ENCODE measurements at places on chromosomes 1 and 21.

DNA sequence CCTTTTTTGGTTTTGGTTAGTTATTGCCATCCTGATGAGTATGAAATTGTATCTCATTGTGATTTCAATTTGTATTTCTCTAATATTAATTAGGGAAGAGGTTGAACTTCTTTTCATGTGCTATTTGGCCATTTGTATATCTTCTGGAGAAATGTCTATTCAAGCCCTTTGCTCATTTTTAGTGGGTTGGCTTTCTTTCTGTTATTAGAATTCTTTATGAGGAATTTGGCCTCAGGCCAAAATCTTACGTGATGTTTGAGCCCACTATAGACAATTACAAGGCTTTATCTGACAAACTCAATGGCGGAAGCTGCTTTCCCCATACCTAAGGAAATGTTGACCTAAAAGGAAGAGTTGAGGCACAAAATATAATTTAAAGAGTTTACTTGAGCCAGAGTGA is 32.9 kb downstream of the IVNS1ABP start:
- no peak for DNase-seq

DNA sequence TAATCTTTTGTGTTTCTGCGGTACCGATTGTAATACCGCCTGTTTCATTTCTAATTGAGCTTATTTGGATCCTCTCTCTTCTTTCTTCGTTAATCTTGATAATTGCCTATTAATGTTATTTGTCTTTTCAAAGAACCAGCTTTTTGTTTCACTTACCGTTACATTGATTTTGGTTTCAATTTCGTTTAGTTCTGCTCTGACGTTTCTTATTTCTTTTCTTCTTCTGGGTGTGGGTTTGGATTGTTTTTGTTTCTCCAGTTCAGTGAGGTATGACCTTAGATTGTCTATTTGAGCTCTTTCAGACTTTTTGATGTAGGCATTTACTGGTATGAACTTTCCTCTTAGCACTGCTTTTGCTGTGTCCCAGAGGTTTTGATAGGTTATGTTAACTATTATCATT is 9.4 kb downstream of the OR2M2 start:
- no peak for DNase-seq

DNA sequence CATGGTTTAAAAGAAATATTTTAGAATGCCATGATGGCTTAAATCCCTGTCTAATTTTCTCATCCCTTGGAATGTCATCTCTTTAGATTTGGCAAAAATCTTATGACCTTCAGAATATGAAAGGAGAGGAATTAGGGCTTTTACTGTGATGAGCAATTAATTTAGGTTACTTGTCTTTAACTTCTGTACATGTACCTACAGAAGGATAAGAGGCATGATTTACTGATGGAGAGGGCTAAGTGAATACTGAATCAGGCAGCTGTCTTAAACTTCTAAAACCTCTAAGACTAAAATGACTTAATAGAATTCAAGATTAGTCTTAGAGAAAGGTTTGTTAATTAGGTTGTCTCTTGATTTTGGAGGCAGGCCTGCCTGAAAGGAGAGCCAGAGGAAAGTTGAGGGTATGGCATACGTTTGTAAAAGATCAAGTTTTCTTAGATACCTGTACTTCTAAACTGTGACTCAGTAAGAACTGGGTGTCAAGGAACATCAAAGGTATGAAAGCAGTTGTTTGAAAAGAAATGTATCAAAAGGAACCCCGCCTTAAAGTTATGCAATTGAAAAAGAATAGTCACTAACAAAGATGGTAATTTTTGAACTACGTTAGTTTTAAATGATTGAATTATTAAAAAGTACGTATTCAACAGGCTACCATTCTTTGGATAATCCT is 12.5 kb downstream of the MACO1 start:
- no peak for DNase-seq

DNA sequence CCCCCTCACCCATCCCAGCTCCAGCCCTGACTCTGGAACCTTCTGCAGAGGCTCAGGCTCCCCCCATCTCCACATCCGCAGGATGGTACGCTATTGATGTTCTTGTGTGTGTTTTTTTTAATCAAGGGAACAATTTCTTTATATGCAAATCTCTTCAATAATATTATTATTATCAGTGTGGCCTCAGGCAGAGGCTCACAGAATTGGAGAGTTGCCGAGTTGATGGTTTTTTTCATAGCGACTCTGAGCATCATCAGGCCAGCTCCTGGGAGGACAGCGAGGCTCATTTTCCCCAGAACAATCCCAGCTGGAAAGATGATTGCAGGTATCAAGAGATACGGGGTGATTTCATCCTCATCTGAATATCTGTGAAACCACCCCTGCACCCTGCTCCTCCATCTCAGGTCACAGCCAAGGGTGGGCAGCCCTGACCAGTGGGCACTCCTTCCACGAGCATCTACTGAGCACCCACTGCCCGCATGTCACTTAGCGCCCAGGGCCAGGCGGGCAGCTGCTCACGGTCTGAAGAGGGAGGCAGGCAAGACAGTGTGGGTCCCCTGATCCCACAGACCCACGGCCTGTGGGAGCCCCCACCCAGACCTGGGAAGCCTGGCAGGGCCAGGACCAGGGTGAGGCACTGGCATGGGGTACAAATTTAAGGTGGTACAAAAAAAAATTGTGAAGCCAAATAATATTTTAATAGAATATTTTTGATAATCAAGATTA is 245.6 kb upstream of the VAMP3 start:
- no peak for DNase-seq

GRCh38 chr1:172323686-172324085 is 96.8 kb upstream of the C1orf105 start:
- no peak for DNase-seq

DNA sequence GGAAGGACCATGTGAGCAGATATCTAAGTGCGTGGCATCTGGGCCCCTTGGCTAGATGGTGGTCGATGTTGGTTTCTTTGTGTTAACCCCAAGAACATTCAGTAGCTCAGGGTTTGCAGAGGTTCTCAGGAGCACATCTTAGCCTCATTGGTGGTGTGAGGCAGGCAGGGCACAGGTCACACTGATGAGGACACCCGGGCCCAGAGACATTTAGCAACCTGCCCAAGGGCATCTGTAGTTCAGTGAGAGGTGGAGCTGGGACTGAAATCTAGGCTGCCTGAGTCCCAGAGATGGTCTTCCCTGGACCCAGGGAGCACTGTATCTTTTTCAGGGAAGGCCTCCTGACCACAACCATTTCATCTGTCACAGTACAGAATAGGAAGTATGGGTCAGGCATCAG is 859 bp upstream of the SLC5A9 start:
- DNase-seq, result no peak

DNA sequence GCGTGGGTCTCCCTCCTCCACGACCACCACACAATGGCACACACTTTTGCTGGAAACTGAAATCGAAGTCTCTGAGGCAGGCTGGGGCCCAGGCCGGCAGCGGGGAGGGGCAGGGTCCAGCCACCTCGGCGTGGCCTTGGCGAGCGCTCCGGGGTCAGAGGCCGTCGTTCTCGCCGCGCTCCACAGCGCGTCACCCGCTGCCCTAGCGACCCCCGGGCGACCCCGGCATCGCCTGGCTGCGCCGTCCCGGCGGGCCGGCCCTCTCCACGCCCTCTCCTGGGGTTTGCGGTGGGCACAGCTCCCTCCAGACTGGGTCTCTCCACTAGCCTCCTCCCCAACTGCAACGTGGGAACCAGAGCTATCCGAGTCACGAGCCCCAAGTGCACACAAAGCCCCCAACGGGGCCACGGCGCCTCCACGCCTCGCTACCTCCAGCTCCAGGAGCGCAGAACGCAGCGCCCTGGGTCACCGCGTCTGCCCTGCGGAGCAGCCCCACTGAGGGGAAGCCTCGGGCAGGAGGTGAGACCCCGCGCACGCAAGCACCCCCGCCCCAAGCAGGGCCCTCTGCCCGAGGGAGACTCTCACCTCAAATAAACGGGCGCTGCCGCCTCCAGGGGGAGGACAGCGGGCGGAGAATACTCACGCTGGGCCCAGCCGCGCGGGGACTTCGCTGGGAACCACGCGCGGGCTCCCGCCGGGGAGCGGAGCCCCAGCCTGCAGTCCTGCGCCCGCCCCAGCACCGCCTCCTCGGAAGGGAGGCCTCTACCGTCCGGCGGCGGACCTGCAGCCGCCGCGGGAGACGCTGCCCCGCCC is 134.0 kb upstream of the BARHL2 start:
- no peak for DNase-seq

DNA sequence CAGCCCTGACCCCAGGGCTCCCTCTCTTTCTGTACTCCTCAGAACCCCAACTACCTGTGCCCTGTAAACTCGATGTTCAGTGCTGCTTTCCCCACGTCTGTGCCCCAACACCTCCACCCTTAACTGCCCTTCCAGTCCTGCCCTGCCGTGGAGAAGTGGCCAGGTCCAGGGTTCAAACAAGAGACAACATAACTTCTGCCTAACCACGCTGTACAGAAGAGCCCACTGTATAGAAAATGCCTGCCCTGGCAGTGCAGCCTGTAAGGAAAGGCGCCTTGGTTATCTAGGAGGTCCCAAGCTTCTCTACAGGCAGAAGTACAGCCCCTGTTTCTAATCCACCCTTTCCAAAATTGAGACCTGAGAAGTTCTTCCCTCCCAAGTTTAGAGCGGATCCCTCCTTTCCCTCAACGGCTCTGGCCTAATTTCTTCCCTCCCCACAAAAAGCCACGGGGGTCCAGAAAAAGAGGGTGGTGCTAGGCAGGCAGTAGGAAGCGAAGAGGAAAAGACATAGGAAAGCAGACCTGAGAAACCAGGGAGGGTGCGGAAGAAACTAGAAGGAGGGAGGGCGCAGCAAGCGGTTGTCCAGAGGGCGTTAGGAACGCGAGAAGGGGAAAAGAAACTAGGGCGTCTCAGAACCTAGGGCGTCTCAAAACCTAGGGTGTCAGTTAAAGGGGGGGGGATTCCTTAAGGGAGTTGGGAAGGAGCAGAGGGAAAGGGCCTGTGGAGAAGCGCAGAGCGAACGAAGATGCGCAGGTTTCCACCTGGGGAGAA is 3.2 kb downstream of the DMRTA2 start:
- no peak for DNase-seq

GRCh38 chr21:29454179-29454578 is 155.5 kb downstream of the BACH1 start:
- no peak for DNase-seq

DNA sequence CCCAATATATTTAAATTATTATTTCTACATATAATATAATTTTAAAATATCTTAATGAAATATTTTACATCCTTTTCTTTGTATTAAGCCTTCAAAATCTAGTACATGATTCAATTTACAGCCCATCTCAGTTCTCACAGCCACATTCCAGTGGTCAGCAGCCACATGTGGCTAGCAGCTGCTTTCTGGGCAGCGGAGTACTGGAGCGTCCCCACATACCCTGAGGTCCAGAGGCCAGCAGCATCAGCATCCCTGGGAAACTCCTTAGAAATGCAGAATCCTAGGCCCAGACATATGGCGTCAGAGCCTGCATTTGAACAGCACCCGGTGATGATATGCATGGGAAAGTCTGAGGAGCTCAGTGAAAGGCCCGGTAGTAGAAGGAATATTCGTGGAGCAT is 8.6 kb upstream of the LHX4 start:
- no peak for DNase-seq

DNA sequence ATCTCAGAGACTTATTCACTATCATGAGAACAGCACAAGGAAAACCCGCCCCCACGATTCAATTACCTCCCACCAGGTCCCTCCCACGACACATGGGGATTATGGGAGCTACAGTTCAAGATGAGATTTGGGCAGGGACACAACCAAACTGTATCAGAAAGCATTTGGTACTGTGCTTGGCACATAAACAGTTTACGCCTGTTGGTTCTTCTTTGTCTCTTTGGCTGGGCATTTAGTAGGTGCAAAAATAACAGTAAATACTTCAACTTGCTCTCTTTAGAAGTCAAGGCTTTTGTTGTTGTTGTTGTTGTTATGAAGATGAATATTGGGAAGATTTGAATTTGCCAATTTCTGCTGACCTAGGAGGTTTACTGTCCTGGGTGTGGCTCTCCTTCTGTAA is 175.4 kb upstream of the IGSF21 start:
- no peak for DNase-seq

GRCh38 chr21:34913811-34914210 is 135.3 kb downstream of the RUNX1 start:
- DNase-seq, result no peak

DNA sequence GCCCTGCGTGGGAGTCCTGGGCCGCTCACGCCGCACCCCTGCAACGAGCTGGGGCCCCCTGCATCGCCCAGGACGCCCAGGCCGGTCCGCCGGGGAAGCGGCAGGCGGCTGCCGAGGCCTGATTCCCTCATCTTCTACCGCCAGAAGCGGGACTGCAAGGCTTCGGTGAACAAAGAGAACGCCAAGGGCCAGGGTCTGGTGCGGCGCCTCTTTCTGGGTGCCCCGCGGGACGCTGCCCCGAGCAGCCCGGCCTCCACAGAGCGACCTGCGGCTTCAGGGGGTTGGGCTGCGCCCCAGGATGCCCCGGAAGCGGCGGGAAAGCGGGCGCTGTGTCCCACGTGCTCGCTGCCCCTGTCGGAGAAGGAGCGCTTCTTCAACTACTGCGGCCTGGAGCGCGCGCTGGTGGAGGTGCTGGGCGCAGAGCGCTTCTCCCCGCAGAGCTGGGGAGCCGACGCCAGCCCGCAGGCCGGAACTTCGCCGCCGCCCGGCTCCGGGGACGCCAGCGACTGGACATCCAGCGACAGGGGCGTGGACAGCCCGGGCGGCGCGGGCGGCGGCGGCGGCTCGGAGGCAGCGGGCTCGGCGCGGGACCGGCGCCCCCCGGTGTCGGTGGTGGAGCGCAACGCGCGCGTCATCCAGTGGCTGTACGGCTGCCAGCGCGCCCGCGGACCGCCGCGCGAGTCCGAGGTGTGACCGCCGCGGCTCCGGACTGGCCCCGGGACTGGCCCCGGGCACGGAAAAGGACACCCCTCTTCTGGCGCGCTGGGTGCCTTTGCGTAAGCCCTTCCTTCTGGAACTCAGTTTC is 2.7 kb downstream of the FAM110D start:
- DNase-seq, result no peak

GRCh38 chr1:244952940-244953339 is 88.6 kb upstream of the HNRNPU start:
- no peak for DNase-seq

GRCh38 chr1:32774950-32775634 is 42.1 kb downstream of the YARS1 start:
- DNase-seq, result no peak

GRCh38 chr1:205769641-205770365 is 5.5 kb downstream of the RAB29 start:
- DNase-seq, result no peak

DNA sequence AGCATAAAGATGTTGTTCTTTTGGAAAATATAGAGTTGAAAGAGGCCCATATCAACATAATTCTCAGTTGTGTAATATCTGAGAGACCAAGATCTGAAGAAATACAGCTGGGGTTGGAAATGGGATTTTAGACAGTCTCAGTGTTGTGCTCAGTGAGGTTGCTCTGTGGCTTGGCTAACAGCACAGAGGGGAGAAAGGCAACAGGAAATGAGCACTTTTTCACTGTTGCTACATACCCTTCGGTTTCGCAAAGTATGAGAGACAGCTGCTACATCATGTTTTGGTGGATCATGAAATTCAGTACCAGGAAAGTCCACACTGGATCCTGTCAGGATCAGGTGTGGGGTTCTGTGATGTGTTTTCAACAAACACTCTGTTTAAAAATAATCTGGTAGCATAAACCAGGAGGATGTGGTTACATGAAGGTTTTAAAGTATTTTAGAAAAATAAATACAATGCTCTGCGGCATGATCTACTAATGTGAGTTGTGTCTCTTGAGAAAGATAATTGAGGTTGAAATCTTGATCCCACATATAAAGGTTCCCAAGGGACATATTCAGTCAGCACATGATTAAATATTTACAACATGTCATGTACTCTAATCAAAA is 7.0 kb upstream of the GPR88 start:
- no peak for DNase-seq

Measured in urothelium cell line (cell line).